ENCODE measurements at places on chromosomes 1 and 21.

DNA sequence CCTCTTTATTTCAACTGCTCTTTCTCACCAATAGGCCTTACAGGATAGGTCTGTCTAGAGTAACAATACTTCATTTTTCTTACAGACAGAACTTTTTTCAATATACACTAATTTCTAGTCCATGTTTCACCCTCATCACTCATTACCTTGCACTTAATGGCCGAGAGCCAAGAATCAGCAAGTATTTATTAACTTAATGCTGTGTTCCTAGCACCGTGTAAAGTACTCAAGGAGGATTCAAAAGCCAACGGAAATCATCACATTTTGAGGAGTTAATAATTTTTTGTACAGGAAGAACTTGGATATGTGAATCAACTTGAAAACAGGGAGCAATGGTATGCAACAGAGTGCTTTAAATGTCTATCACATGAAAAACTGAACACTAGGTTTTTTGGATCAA, 102.0 kb downstream of the PTPN14 start:
- DNase-seq, result no peak

GRCh38 chr21:23017989-23018388, 2019.8 kb downstream of the NCAM2 start:
- DNase-seq, result no peak

- DNase-seq, result no peak
Measured at GRCh38 chr1:193674292-193674944, 488.0 kb upstream of the B3GALT2 start.

DNA sequence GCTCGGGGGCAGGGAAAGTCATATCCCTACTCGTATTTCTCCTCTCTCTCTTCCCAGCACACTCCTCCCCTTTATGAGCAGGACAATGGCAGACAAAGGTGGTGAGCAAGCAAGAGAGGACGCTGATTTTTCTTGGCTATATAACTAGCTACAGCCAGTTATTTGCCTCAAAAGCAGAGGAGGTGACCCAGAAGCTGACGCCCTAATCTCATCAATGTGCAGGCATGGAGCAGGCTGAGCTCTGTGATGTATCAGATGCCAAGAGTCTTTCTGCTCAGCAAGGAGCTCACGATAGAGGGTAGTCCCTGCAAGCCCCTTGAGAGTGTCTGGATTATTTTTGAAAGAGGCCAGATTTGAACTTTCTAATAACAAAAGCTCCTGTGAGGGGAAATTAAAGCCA, 75.5 kb downstream of the ASTN1 start:
- no peak for DNase-seq

- DNase-seq, result peak; percentile 68
Measured at GRCh38 chr1:113930499-113931161, 1.5 kb downstream of the HIPK1 start.

- no peak for DNase-seq
Measured at GRCh38 chr1:169113613-169114119, 7.2 kb downstream of the ATP1B1 start.

Measured in T follicular helper cell (primary cell).